ENCODE measurements at places on chromosomes 1 and 21.

GRCh38 chr1:99228153-99228552 is 36.1 kb upstream of the PLPPR4 start:
- DNase-seq, result no peak

DNA sequence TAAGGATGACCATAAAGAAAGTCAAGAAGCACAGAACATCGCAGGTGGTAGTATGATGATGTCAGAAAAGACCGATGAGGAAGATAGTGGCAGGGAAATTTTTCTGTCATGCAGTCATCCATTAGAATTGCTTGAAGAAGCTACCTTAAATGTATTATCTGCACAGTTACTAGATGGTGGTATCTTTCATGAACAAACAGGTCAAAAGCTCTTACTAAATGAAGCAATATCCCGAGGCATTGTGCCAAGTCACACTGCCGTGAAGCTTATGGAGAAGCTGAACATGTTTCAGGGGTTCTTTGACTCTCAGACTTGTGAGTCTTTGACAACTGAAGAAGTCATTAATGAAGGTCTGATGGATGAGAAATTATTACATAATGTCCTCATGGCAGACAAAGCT is 128.8 kb downstream of the MACF1 start:
- no peak for DNase-seq

GRCh38 chr1:18794561-18794960 is 64.9 kb downstream of the TAS1R2 start:
- no peak for DNase-seq

- DNase-seq, result no peak
Observed at GRCh38 chr1:230818367-230818766, 50.0 kb downstream of the C1orf198 start.

DNA sequence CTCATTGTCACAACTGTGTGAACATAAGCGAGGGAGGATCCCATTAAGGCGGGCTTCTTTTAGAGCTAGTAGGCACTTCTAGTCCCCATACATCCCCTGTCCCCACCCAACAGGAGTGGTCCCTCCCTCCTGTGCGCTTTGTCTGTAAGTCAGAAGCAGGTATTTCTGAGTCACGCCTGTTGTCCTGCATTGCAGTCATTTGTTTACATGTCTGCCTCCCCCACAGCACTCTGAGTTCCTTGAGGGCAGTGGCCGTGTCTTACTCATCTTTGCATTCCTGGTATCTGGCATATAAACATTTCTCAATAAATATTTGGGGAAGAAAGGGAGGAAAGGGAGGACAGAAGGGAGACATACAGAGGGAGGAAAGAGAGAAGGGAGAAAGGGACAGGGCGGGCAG is 40.3 kb downstream of the PLEKHA6 start:
- DNase-seq, result peak; percentile 40

DNA sequence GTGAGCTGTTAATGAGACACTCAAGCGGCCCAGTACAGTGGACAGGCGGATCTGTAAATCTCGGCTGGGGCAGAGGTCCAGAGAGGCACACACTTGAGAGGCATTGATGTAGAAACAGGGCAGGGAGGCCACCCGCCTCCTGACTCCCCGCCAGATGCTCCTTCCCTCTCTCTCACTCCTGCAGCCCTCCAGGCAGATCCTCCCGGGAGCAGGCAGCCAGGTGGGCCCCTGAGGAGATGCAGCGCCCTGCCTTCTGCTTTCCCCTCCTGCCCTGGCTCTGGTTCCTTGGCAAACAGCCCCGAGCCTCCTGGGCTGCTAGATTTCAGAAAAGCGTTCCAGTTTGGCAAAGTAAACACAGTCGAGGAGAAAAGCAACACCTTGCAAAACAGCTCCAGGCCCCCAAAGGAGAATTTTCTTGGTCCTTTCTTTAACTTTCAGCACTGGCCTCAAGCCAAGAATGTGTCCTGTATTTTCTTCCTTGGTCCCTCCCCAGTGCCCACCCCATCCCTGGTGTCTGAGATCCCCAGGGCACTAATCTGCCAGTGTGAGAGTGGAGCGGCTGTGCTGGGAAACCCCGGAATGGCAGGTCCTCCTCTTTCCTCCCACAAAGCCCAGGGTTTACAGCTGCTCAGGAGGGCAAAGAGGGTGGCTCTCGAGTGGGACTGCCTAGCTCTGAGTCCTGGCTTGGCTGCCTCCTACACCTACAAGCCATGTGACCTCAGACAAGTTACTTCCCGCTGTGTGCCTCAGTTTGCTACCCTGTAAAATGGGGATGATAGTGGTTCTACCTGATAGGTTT is 29.4 kb upstream of the IFNLR1 start:
- no peak for DNase-seq

- no peak for DNase-seq
Observed at GRCh38 chr1:114114185-114115094, 39.2 kb downstream of the SYT6 start.

GRCh38 chr1:196535727-196536126 is 72.5 kb downstream of the KCNT2 start:
- DNase-seq, result no peak

GRCh38 chr1:33122483-33123178 is 41.7 kb downstream of the AZIN2 start:
- no peak for DNase-seq

DNA sequence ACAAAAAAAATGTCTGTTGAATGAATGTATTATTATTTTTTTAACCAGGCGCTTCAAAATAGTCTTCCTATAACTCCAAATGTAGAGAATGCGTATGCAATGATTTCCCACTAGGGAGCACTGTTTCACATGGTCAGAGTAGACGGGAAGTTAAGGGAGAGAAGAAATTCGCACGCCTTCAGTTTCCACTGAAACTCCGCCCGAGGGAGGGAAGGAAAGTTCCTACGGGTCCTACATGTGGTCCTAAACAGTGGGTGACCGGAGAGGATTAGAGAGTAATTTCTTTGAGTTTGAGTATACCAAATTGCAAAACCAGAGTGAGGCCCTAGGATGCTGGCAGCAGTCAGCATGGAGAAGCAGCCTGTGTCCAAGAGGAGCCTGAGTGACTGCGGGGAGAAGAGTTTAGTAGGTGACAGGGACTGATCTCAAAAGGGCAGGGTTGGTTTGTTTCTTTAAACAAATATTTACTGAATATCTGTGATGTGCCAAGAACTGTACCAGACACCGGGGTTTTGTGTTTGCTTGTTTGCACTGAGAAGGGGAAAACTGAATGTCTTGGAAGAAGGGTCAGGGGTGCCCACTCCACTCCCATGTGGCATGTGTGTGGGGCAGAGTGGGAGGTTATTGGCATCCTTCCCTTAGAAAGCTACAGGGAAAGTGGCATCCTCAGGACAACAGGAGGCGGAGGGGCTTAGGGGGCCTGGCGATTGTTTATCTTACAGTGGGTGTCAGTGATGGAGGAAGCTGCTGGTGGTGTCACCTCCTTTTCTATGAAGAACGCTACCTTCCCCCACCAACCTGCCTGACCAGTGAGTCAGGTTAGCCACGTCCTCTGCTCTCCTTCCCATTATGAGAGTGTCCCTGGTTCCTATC is 22.8 kb downstream of the RNU5D-1 start:
- no peak for DNase-seq

GRCh38 chr1:160164121-160164520 is 12.7 kb downstream of the ATP1A4 start:
- no peak for DNase-seq

GRCh38 chr1:66350001-66350547 is 183.9 kb upstream of the SGIP1 start:
- no peak for DNase-seq

DNA sequence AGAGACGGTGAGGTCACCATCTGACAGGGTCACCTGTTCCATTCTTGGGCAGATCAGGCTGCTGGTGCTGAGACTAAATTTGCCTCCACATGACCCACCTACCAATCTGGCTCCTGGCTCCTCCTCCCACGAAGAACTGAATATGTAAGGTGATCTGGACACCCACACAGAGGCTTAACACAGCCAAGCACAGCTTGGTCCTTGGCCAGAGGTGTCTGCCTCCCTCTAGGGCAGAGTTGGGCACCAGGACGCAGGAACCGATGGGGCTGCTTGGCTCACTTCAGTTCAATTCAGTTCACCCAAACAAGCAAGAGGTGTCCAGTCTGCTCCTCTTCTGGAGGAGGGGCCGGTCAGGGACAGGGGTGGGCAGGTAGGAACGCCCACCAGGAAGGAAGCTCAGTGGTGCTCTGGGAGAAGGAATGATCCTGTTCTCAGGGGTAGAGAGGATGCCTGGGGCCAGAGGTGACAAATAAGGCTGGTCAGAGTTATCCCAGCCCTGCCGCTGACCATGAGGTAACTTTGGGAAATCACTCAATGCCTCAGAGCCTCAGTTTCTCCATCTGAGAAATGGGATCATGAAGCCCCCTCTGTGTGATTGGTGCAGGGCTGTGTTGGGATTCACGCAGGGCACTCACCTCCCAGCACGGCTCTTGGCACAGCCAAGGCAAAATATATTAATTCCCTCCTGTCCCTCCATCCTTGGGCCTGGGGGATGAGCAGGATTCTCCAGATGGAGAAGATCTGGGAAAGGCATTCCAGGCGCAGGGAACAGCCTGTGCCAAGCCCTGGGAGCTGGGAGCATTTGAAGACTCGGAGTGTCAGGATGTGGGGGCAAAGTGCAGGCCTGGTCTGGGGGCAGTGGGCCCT is 284.5 kb downstream of the PTPRU start:
- DNase-seq, result no peak

DNA sequence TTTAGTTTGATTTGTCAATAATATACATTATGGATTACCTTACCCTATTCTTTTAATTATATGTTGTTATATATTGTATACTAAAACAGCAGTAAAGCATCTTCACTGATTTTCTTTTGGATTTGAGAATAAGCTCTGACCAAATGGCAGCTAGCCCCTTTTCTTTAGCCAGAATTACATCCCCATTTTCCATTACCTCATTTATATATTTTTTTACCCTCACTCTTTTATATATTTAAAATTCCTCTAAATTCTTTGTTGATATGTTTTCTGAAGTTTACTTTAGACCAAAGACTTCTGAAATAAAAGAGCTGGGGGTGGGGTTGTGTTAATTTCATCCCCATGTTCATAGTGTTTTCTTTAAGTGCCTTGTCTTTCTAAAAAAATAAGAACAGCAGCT is 24.6 kb downstream of the ANGPTL1 start:
- DNase-seq, result no peak

DNA sequence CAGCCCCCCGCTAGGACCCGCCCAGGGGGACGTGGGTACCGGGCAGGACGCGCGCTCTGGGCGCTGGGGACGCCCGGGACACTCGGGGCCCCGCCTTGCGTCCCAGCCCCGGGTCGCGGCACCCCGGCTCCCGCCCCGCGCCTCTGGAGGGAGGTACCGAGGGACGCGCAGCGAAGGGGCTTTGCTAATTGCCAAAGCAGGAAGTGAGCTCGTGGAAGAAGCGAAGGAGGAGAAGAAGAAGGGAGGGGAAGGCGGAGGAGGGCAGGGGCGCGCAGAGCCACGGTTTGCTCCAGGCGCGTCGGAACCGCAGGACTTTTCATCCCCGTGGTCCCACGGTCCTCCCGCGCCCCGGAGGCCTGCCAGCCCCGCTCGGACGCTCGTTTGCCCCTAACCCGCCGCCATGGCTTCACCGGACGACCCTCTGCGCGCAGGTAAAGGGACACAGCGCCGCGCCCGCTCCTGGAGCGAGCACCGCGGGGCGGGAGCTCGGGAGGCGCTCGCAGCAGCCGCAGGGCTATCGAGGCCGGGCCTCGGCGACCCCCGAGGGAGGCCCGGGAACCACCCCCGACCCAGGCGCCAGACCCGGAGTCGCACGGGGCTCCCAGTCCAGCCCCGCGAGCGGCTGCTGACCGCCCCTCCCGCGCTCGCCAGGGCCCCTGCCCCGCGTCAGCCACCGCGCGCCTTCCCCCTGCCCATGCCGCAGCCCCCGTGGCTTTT is 1.3 kb downstream of the EDARADD start:
- DNase-seq, result no peak

- DNase-seq, result no peak
Observed at GRCh38 chr1:91018006-91018405, 3.8 kb downstream of the ZNF644 start.

- no peak for DNase-seq
Observed at GRCh38 chr1:10051656-10052055, 18.9 kb downstream of the UBE4B start.

- DNase-seq, result peak; percentile 49
Observed at GRCh38 chr1:215507119-215507518, 60.0 kb upstream of the KCTD3 start.

Data from fibroblast of skin of left biceps (primary cell).